ENCODE measurements at places on chromosomes 7 and 10.

- no peak for DNase-seq
These were observed 803 bp downstream of the GOLGA7B start for GRCh38 chr10:97850446-97850845.

DNA sequence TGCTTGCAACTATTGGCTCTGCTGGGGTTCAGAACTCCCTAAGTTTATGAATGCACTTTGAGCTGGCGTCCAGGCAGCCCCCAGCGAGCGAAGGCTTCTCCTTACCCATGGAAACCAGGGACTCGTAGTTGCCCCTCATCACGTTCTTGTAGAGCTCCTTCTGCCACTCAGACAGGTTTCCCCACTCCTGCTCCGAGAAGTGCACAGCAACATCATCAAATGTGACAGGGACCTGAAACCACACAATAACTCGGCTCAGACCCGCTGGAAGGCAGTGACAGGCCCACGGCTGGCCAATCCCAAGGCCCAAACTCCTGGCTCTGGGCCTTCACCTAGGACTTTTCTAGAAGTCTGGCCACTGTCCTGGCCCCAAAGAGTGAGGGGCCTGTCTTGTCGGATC is 6.9 kb downstream of the ZNF777 start:
- DNase-seq = no peak

DNA sequence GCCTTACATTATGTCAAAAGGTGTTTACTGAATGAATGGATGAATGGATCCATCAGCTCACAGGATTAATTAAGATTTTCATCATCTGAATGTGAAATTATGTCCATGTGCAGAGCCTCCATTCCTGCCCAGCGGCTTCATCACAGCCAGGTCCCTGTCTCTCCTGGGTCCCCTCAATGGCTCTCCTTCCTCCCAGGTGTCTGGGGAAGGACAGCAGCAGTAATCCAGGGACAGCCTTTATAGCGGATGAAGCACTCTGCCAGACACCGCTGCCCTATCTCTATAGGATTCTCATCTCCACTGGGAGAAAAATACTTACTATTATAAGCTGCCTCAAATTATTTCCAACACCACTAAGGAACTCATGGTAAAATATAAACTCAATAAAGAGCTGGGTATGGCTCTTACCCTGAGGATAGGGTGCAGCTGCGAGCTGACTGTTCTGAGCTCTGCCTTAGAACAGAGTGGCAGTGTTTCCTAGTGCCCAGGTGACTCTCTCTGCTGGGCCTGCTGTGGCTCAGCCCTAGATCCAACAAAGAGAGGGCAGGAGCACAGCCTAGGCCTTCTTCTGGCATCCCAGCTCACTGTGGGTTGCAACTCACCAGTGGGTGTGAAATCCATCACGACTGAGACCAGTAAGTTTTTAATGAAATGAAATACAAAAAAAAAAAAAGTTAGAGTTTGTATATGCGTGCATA is 38.3 kb downstream of the GPRIN2 start:
- DNase-seq = no peak

DNA sequence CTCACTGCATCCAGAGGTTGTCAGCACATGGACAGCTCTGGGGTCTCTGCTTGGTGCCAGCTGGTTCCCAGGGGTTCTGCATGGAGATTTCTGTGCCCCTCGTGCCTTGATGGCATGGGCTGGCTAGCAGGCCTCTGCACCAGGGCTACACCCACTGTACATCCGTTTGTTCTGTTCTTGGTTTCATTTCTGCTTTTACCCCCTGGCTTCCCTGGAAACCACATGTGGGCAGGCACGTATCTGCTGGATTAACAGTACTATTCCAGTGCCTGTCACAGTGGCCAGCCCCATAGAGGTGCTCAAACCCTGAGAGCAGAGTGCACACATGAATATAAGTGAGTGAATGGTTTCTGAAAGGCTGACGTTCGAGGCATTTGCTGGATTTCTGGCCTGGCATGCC is 207.2 kb upstream of the GPR26 start:
- no peak for DNase-seq

DNA sequence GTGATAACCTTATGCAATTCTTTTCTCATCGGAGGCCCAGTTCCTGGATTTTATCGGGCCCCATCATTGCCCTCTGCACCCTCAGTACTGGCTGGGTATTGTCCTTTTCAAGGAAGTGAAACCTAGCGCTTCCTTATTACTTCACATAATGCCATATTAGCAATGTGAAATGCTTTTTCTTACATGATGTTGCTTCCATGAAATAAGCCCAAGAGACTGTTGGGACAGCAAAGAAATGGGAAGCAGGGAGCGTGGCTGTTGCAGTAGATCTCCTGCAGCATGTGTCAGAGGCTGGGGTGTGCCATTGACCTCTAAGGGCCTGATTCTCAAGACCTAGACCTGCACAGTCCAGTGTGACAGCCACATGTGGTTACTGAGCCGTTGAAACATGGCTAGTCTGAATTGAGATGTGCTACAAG is 8.1 kb downstream of the CHN2 start:
- peak; percentile 83 for DNase-seq

GRCh38 chr7:144027070-144027469 is 21.7 kb upstream of the OR2A5 start:
- DNase-seq = no peak

DNA sequence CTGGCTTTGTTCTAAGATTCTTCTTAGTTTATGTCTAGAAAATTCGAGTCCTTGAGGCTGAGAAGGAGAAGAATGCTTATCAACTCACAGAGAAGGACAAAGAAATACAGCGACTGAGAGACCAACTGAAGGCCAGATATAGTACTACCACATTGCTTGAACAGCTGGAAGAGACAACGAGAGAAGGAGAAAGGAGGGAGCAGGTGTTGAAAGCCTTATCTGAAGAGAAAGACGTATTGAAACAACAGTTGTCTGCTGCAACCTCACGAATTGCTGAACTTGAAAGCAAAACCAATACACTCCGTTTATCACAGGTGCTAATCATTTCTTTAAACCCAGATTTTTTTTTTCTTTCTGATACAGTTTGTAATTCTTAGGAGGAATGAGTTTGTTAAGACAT is 6.7 kb downstream of the CEP55 start:
- DNase-seq = no peak

DNA sequence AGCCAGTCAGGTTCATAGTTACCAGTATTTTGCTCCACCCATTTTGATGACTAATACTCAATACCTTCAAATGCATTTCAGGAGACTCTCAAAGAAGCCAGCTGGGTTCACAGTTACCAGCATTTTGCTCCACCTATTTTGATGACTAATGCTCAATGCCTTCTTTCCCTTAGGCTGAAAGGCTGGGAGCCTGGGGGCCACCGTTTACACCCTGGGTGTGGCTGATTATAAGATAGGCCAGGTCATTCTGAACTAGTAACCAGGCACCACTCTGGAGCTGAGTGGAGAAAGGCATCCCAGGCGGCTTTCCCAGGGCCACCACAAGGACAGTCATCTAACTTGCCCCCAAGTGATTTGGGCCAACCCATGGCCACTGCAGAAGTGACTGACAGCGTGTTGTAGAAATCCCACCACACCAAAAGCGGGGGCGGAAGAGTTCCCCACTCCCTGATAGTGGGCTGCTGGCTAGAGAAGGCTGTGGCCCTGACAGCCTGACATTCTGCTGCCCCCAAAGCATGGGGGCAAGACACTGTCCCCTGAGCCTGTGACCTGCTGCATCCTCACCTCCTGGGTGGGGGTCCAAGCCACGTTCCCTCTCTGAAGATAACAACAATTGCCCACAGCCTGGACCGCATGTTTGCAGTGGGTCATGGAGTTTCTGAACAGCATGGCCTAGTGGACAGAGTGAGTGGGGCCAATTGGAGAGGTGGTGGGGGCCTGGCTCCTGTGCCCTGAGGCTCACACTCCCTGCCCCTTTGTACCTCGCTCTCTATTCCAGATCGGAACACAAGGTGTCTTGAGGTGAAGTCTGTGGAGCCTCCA is 23.0 kb upstream of the ZNF488 start:
- DNase-seq = no peak

DNA sequence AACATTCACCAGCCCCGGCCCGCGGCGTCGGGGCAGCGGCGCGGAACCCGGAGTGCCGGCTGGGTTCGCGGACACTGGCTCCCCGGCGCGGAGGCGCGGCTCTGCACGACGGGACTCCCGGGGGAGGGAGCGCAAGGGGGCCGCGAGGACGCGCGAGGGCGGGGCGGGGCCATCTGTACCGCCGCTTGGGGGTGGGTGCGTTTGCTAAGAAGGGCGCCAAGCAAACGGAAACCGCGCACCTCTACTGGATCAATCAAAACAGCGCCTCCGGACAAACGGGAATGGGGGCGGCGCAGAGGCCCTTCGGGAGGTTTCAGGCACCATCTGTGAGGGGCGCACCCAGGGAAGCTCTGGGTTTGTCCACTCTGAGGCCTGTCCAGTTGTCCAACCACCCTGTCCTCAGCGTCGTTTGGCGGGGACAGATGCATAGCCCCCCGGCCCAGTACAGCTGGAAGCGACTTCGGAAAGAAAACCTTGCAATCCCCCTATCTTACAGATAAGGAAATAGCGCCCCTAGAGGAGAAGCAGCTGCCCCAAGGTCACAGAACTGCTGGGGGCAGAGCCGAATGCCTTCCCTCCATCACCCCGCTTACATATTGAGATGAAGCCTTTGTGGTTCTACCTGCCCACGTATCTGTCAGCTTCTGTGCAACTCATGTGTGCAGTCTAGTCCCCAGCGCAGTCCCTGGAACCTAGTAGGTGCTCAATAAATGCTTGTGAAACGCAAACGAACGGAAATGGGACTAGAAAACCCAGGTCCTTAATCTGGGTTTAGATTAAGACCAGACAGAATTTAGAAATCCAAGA is 10.7 kb upstream of the SLIT1 start:
- peak; percentile 32 for DNase-seq

DNA sequence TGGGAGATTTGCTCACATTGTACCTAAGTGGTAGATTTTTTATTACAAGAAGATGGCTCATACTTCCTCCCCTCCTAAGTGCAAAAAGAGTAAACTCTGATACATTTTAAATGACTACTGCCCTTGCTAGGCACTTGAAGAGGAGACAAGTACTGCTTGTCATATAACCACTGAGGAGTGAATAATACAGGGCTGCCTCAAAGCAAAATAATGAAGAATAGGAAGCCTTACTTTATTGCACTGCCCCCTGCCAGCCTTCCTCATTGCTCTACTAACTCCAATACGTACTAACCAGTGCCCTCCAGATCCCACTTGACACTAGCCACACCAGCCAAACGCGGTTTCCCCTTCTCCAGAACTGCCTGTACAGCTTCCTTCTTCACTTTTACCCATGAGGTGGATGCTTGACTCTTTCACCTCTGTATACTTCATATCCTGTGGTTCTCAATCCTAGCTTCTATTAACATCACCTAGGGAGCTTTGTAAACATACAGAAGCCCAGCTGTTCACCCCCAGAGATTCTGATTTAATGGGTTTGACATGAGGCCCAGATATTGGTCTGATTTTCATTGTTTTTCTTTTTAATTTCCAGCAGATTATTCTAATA is 11.7 kb upstream of the MTERF1 start:
- no peak for DNase-seq

DNA sequence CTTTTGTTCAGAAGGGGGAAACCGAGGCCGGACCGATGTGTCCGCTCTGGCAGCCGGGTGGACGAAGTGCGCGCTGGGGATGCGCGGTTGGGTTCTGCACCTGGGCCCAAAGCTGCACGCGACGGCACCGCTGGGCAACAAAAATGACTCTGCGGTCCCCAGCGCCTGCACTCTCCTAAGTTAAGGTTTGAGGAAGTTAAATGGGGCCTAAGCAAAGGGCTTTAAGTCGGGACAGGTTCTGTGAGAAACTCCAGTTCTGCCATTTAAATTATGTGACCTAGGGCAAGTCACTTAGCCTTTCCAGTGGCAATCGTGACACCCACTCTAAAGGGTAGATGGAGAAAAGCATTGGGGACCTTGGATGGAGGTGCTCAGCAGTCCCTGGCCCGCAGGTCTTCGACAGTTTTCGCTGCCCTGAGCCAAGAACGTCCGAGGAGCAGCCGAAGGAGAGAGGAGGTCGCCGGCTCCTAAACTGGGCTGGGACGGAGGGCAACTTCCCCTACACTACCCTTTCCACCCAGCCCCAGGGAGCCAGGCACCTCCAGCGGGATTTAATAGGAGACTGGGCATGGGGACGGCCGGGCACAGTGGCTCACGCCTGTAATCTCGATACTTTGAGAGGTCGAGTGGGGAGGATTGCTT is 534 bp upstream of the ACBD5 start:
- DNase-seq = peak; percentile 79

DNA sequence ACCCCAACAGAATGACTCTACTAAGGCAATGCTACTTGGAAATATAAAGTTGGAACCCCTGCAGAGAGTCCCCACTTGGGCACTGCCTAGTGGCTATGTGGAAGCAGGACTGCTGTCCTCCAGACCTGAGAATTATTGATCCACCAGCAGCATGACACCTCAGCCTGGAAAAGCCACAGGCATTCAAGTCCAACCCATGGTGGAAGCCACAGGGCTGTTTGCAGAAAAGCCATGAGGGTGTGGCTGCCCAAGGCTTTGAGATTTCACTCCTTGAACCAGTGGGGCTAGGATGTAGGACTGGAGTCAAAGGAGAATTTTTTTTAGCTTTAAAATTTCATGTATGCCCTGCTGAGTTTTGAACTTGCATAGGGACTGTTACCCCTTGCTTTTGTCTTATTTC is 13.6 kb upstream of the GHRHR start:
- no peak for DNase-seq

DNA sequence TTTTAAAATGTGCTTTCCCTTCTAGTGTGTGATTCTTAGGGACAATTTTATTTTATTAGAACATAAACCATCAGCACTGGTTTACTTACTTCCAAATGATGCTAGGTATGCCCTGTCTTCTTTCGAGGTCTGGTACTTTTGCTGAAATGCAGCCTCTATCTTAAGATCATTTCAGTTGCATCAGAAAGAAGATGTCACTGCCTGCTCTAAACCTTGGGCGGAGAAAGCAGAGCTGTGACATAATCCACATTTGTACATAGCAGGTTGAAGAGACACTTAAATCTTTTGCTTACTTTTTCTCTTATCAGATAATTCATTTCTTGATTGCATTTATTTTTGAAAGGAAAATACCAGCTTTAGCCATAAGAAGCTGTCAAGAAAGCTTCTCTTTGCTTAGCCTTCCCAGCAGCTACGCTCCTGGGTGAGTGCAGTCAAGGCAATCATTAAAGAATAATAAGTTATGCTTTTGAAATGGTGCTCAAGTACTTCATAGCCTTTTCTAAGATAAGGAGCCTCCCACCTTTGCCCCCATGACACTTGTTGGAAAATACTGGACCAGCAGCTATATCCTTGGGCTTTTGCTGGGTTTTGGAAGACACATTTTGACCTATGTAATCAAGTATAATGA is 108.4 kb upstream of the SAMD8 start:
- DNase-seq = no peak

GRCh38 chr7:97430006-97430405 is 301.9 kb upstream of the TAC1 start:
- no peak for DNase-seq

DNA sequence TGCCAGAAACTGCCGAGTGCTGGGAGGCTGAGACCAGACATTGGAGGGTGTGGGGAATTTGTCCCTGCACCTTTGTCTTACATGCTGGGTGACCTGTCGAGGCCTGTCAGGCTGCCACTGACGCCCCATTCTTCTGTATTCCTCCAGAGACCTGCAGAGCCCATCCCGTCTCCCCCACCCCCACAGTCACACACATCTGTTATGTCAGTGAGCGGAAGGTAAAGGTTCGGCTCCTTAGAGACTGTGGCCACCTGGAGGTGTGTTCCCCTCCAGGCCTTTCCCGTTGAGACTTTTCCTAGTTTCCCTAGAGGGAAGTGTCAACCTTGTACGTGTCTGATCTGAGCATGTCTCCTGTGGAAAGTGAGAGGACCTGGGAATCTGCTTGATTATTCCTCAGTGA is 84.5 kb downstream of the ATXN7L1 start:
- DNase-seq = no peak

All from CD14-positive monocyte (primary cell).